Activated naive CD8-positive, alpha-beta T cell treated with anti-CD3 and anti-CD28 coated beads, Interleukin-2, amount 50 U/mL, for 24 hours (primary cell): ENCODE measurements at places on chromosomes 6 and 20.

DNA sequence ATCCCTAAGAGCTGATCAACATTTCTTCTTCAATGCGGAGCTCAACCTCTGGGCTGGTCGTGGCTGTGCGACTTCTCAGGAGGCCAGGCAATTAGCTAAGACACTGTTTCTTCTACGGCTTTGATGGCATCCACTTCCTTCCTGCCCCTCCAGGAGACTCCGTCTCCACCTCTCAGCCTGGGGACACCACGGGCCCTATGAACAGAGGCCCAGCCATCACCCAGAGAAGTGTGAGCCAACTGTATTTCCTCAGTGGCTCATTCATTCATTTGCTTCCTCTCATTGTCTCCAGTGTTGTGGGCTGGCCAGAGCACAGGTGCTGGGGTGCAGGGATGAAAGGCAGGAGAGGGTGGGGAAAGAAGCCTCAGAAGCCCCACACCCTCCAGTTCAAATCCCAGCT is 51.8 kb upstream of the APCDD1L start:
- no peak overlapping the region for H3K27ac ChIP-seq
- no peaks in the 10 kb centered on the region for H3K36me3 ChIP-seq
- DNase-seq = no peak
- H3K4me3 ChIP-seq = no peak overlapping the region
- H3K4me1 ChIP-seq = peaks cover 7% of the 10 kb centered on the region
- peaks cover 2% of the 10 kb centered on the region for H3K27me3 ChIP-seq

DNA sequence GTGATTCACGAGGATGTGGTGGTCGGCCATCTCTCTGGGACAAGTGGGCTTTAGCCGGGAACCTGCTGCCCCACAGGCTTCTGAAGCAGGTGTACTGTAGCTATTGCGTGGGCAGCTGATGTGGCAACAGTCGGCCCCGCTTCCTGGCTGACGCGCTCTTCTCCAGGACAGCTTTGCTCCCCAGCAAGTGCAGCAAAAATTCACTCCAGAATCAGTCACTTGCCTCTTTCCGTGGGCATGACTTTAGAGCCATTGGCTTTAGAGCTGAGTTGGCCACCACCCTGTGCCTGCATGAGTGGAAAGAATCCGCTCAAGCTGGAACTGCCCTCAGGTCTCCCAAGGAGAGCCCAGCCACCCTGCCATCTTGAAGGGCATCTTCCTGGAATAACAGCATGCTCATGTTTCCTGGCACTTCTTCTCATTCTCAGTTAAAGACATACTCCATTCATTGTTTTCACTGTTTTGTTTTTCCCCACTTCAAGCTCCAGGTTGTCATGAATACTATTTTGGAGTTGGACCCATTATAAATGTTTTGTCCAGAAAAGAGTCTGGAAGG is 178.3 kb downstream of the ZDHHC14 start:
- no peaks in the 10 kb centered on the region for H3K36me3 ChIP-seq
- no peak overlapping the region for H3K4me3 ChIP-seq
- H3K4me1 ChIP-seq = peaks cover 60% of the 10 kb centered on the region

- H3K4me3 ChIP-seq = no peak overlapping the region
- H3K4me1 ChIP-seq = peaks cover 2% of the 10 kb centered on the region
- H3K27ac ChIP-seq = no peak overlapping the region
These were observed 10.6 kb upstream of the DLK2 start for GRCh38 chr6:43465948-43466347.

GRCh38 chr6:1724616-1725015 is 114.9 kb downstream of the FOXC1 start:
- no peak overlapping the region for H3K4me3 ChIP-seq
- H3K27me3 ChIP-seq = no peaks in the 10 kb centered on the region
- peaks cover 16% of the 10 kb centered on the region for H3K36me3 ChIP-seq
- H3K4me1 ChIP-seq = no peaks in the 10 kb centered on the region

DNA sequence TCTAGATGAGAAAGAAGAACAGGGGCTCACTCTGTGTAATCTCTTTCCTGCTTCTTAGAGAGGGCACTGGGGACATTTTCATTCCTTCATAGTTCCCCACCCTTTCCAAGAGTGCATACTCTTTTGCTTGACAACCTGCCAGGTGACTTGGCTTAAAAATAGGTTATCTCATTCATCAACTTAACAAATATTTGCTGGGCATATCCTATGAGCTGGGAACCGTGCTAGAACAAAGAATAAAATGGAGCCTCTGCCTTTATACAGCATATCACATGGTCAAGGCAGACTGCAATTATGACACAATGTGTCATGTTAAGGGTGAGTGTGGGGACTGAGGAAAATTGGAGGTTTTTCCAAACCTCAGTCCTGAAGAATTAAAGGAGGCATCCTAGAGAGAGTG is 209.8 kb upstream of the FOXA2 start:
- H3K36me3 ChIP-seq = no peaks in the 10 kb centered on the region
- H3K4me3 ChIP-seq = no peak overlapping the region
- H3K27ac ChIP-seq = no peak overlapping the region
- no peak for DNase-seq
- H3K4me1 ChIP-seq = no peaks in the 10 kb centered on the region

GRCh38 chr20:45813006-45813340 is 529 bp downstream of the UBE2C start:
- H3K4me1 ChIP-seq = peaks cover 20% of the 10 kb centered on the region
- peaks cover 58% of the 10 kb centered on the region for H3K36me3 ChIP-seq
- H3K27me3 ChIP-seq = no peaks in the 10 kb centered on the region
- H3K27ac ChIP-seq = peak overlapping the region; percentile 85
- H3K4me3 ChIP-seq = peak overlapping the region; percentile 96
- DNase-seq = no peak

- H3K27ac ChIP-seq = no peak overlapping the region
- H3K27me3 ChIP-seq = no peaks in the 10 kb centered on the region
- no peak for DNase-seq
- H3K4me1 ChIP-seq = peaks cover 54% of the 10 kb centered on the region
These were observed 83.4 kb upstream of the NEDD9 start for GRCh38 chr6:11315743-11316437.
